Stimulated activated CD8-positive, alpha-beta memory T cell treated with anti-CD3 and anti-CD28 coated beads, Interleukin-2, amount 100 ng/mL, for 1 hour (primary cell): ENCODE measurements at places on chromosomes 6 and 20.

GRCh38 chr20:2559651-2560050 is 23.3 kb downstream of the TMC2 start:
- DNase-seq = no peak

DNA sequence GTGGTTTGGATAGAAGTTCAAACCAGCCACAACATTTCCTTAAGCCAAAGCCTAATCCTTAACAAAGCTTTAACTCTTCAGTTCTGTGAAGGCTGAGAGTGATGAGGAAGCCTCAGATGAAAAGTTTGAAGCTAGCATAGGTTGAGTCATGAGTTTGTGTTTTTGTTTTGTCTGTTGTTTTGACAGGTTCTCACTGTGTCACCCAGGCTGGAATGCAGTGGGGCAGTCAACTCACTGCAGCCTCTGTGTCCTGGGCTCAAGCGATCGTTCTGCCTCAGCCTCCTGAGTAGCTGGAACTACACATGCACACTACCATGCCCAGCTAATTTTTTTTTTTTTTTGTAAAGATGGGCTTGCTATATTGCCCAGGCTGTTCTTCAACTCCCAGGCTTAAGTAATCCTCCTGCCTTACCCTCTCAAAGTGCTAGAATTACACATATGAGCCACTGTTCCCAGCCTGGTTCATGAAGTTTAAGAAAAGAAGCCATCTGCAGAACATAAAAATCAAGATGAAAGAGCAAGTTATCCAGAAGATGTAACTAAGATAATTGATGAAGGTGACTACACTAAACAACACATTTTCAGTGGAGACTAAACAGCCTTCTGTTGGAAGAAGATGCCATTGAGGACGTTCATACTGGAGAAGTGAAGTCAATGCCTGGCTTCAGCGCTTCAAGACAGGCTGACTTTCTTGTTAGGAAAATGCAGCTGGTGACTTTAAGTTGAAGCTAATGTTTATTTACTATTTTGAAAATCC is 96.2 kb downstream of the SMAP1 start:
- DNase-seq = no peak

DNA sequence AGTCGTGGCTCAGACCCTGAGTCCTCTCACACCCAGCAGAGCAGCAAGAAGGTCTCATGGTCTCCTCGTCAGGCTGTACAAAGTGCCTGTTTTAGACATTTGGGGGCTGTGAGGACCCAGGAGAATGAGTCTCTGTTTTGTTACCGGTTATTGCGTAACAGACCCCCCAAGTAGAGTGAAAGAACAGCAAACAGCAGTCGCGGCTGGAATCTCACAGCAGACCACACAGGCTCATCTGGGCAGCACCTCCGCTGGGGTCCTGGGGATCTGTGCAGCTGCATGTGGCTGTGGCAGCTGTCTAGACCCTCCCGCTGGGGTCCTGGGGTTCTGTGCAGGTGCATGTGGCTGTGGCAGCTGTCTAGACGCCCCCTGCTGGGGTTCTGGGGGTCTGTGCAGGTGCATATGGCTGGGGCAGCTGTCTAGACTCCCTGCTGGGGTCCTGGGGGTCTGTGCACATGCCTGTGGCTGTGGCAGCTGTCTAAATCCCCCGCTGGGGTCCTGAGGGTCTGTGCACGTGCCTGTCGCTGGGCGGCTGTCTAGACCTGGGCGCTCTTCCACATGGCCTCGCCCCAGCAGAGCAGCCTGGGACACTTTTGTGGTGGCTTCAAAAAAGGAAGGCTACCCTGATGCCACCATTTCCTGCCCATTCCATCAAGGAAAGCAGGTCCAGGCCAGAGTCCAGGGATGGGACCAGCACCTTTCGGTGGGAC is 24.7 kb downstream of the ENTPD6 start:
- DNase-seq = no peak

GRCh38 chr6:34056305-34057108 is 89.4 kb downstream of the GRM4 start:
- no peak for DNase-seq

DNA sequence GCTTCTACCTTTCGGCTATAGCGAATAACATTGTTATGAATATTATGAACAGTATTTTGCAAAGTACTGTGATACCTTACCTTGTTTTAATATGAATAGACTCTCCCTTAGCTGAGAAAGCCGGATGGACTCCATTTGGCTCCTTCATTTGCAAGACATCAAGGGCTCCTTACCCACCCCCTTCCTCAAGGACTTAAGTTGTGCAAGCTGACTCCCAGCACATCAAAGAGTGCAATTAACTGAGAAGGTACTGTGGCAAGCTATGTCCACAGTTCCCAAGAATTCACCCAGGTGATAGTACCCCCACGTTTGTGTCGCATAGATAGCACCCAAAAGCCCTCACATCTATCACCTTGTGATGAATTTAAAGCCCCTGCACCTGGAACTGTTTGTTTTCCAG is 11.2 kb downstream of the CST5 start:
- no peak for DNase-seq

- DNase-seq = no peak
Observed at GRCh38 chr20:61918548-61918947, 147.1 kb downstream of the TAF4 start.

DNA sequence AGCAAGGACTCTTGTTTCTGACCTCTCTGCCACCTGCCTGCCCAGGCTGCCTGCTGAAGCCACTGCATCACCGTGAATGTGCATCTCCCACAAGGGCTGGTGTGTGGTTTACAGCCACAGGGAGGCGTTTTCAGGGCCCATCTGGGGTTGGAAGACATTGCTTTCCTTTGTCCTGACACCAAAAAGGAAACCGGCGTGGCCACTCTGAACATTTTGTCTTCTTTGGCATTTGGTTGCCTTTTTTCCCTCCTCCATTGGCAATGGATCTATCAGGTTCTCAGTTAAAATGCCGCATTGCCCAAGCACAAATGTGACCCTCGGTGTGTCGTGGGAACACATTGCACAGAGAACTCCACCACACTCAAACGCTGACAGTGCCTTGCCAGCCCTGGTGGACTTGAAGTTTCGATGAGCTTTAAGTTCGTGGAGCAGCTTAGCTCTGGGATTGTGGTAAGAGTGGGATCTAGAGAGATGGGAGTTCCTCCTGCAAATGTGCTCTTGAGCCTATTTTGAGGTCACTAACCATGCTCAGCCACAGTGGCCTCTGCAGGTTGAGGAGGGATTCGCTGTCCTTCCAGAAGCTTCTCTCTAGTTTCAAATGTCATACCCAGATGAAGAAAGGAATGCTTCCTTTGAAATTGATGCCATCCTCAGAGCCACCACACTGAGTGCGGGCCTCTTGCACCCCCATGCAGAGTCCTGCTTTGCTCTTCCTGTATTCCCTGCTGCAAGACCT is 14.8 kb upstream of the PCK1 start:
- no peak for DNase-seq

GRCh38 chr20:44666066-44666465 is 14.6 kb upstream of the ADA start:
- DNase-seq = no peak

- DNase-seq = no peak
Observed at GRCh38 chr6:43699564-43700186, 12.1 kb upstream of the MRPS18A start.

- no peak for DNase-seq
Observed at GRCh38 chr6:138509371-138509770, 10.1 kb upstream of the NHSL1 start.
